WTC11 (cell line): ENCODE measurements at places on chromosomes 2 and 18. TPM values are rescaled to one million over a fixed set of nuclear protein-coding genes. Genes with fewer than 3 reads are reported as not detected.

The CERKL gene
- 0.14 to 0.24 TPM in 2 of 3 replicates, not detected in the other for total RNA-seq

DNA sequence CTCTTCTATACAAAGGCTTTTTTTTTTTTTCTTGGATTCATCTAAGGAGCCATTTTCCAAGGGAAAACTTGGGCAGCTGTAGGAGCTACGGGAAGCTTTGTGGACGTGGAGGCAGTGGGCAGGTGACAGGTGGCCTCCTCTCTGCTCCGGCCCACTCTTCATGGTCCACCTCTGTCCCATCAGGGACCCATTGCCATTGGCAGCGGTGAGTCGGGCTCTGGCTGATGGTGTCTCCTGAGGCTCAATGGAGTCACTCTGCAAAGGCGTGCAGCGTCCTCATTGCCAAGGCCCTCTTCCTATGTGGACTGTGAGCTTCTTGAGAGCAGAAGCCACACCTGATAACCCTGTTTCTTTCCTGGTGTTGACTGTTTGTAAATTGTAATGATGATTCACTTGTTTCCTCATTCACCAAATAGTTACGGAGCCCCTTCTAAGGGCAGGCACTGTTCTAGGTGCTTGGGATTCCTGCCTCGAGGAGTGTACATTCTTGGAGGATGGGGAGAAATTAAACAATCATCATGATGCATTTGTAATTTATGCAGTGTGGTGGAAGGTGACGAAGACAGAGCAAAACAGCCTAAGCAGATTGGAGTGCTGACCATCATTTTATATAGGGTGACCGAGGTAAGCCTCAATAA, 240.3 kb upstream of the HS6ST1 start:
- DNase-seq, result no peak

GRCh38 chr18:6854811-6855210, 125.3 kb downstream of the ARHGAP28 start:
- DNase-seq, result no peak

DNA sequence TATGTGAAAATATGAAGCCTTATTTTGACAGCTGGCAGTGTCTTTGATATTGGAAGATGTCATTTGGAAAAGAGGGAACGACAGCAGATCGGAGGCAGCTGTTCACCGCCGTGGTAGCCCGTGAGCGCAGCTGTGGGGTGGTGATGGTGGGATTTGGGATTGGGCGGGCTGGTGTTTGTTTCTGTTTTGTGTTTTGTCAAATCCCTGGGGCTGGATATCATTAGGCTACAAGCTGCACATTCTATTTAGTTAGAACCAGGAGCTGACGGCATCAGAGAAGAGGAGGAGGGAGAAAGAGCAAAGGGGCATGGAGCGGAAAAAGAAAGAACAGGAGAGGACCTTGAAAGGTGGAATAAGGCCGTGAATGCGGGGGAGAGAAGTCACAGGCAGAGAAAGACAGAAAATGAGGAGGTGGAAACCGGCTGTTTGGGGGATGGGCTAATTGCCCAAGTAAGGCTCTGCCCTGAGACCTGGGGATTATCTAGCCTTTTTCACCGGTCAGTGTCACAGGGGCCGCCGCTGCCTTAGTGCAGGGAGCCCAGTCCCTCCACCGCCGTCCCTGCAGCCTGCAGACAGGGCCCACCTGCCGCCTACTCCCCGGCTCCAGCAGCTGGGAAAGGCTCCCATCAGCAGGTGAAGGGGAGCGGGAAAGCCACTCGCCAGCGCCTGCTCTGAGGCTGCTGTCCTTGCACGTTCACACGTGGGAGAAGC, 88.0 kb downstream of the ZCCHC2 start:
- peak; percentile 58 for DNase-seq

The LAMA1 gene
- 50.7 to 60.7 TPM (median 58.2 TPM) in 3 replicates for total RNA-seq

The KCNS3 gene
- 17.4 to 25.2 TPM (median 18.1 TPM) in 3 replicates for total RNA-seq
